ENCODE measurements at places on chromosomes 16 and 17. TPM values are rescaled to one million over a fixed set of nuclear protein-coding genes. Genes with fewer than 3 reads are reported as not detected.

GP1BA gene
- total RNA-seq, result not detected

OR3A3 gene
- total RNA-seq, result not detected

CRHR1 gene
- total RNA-seq, result not detected

PSKH1 gene
- 21.3 TPM for total RNA-seq

SOX15 gene
- total RNA-seq, result 0.71 TPM

HOXB6 gene
- not detected for total RNA-seq

DNA sequence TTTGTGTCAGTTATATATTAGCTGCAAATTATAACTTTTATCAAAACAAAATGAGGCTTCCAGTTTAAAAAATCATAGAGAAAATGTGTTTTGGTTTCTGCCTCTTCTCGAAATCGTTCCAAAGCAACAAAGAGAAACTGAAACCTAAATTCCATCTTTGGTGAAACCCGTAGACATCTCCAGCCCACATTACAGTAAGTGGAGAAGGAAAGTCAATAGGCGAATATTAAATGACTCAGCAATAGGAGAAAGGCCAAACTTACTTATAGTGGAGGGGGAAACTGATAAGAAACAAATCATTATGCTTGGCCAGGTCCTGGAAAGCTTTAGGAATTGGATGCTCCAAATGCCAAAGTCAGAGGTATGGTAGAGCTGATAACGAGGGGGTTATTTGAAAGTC is 103.0 kb upstream of the SHISA6 start:
- DNase-seq, result no peak

- no peak for DNase-seq
Measured at GRCh38 chr17:45953561-45953960, 45.5 kb upstream of the STH start.

DNA sequence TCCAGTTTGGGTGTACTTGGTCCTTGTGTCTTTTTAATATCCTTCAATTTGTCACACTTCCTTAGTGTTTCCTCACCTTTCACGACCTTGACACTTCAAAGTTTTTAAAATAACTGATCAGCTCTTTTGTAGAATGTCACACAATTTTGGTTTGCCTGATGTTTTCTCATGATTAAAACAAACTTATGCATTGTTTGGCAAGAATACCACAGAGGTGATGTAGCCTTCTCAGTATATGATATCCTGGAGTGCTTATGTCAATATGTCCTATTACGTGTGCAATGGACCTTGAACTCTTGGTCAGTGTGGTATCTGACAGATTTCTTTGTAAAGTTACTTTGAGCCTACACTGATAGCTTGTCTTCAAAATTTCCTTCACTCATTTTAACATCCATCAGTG is 297.4 kb downstream of the CNTNAP4 start:
- DNase-seq, result no peak

GRCh38 chr16:14525596-14525995 is 104.5 kb downstream of the PARN start:
- DNase-seq, result no peak

- no peak for DNase-seq
Measured at GRCh38 chr17:208429-208828, 27.0 kb upstream of the DOC2B start.

DNA sequence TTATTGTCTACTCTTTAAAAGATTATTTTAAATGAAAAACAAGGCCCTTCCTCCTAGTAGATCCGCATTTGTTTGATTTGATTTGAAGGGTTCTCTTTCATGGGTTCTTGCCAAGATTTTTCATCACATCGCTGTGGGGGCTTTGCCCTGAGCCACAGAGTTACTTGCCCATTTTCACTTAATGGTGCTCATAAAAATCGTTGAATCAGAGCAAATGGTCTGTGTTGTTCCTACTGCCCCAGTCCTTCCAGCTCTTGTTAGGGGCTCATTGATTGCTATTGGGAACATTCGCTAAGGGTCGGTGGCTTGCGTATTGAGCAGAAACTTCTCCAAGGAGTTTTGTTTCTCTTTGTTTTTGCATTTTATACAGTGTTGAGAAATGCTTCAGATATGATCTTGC is 1023.4 kb upstream of the CDH8 start:
- no peak for DNase-seq

GRCh38 chr16:88382491-88383400 is at the start of gene ZNF469:
ZNF469 (plus strand) TSS chr16:88382959; CDS start chr16:88427471, 44,512 bp downstream.
- no peak for DNase-seq

- no peak for DNase-seq
Measured at GRCh38 chr17:50649042-50649908, 14.6 kb downstream of the ABCC3 start.

- DNase-seq, result no peak
Measured at GRCh38 chr16:4293181-4293716, 20.4 kb upstream of the TFAP4 start.

DNA sequence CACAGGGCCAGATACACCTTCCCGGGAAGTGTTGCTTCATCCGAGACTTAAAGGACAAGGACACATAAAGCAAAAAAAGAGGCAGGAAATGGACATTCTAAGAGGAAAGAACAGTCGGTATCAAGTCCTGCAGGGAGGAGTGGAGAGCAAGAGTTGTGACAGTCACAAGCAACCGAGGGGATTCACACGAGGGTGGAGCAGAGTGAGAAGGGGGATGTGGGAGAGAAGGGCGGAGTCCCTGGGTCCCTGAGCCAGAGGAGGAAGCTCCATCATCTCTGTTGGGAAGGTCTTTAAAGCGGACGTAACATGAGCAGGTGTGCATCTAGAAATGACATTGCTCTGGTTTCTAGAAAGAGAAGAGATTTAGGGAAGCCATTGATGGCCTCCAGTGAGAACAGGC is 47.1 kb downstream of the AIPL1 start:
- DNase-seq, result no peak

DNA sequence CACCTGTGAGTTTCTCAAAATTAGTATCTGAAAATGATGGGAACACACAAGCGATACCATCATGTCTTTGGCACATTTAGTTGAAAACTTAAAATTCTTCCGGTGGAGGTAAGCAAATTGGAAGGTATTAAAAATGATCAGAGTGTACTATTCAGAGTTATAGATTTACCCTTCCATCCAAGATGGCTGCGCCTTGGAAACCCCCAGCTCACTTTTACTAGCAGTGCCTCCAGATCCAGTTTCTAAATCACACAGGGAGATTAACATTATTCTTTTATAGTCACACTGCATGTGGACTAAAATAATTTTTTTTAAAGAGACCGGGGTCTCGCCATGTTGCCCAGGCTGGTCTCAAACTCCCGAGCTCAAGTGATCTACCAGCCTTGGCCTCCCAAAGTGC is 15.0 kb downstream of the PITPNC1 start:
- DNase-seq, result no peak

- DNase-seq, result no peak
Measured at GRCh38 chr17:63185420-63185819, 219.4 kb downstream of the TANC2 start.

- DNase-seq, result no peak
Measured at GRCh38 chr17:8797621-8798175, 1.5 kb downstream of the MFSD6L start.

DNA sequence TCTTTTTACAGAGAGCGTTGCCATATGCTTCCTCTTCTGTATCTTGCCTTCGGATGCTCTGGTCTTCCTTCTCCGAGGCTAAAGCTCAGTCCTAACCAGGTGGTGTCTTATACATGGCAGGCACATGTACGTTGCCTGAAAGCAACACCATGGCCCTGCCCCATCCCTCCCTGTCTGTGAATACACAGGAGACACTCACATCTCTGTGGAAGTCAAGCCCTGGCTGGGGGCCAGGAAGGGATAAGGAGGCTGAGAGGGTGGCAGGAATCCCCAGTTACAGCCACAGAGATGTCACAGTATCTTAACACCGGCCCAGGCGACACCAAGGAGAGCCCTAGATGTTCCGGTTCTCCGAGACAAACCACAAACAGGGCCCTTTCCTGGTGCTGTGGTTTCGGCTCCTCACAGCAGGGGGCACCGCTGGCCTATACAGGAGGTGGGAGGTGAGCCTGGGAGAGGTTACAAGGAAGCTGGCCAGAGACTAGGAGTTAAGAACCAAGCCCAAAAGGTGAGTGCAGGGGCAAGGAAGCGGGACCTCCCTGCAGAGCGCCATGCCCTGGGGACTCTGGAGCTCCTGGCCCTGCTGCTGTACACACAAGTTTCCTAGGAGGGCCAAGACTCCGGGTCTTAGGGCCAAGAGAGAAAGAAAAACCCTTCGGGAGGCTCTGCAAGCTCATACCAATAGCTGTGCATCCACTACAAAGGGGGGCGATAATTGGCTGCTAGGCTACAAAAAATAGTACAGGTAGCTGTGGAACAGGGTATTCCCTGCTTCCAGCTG is 41.7 kb downstream of the SRL start:
- peak; percentile 16 for DNase-seq

DNA sequence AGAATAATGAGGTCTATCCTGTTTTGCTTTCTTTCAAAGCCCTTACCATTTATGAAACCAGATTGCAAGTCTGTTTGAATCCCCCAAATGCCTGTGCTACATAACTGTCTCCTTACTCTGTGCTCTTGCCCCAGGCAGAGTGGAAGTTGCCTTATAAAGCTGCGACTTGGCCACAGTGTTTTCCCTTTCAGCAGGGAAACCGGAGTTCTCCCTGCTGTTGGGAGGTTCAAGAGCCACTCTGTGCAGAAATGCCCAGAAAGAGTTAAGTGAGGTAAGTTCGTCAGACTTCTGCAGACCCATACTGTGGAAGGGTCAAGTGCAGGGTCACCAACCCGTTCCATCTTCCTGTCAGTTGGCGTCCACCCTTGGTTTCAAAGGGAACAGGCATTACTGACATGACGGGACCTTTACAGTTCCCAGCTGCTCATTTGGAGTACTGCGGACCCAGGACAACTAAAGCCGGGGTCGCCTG is 508.9 kb downstream of the WWOX start:
- no peak for DNase-seq

Data from activated CD4-positive, alpha-beta T cell treated with anti-CD3 and anti-CD28 coated beads, Interleukin-2, amount 10 ng/mL, durations not matched to agents 7 days and 5 days (primary cell).